Left lung (tissue), 14 donors: ENCODE measurements at places on chromosomes 4 and X. TPM values are rescaled to one million over a fixed set of nuclear protein-coding genes. Genes with fewer than 3 reads are reported as not detected.

GRCh38 chr4:170423137-170423536 is 333.4 kb upstream of the AADAT start:
- no peak overlapping the region for H3K27ac ChIP-seq
- no peaks in the 10 kb centered on the region for H3K27me3 ChIP-seq
- H3K36me3 ChIP-seq = no peaks in the 10 kb centered on the region
- H3K4me1 ChIP-seq = no peaks in the 10 kb centered on the region

GRCh38 chr4:6200922-6201362 is 593 bp upstream of the JAKMIP1 start:
- no peak overlapping the region for H3K4me3 ChIP-seq
- no peak overlapping the region for H3K27ac ChIP-seq
- H3K36me3 ChIP-seq = no peaks in the 10 kb centered on the region
- H3K4me1 ChIP-seq = no peaks in the 10 kb centered on the region
- DNase-seq = no peak

DNA sequence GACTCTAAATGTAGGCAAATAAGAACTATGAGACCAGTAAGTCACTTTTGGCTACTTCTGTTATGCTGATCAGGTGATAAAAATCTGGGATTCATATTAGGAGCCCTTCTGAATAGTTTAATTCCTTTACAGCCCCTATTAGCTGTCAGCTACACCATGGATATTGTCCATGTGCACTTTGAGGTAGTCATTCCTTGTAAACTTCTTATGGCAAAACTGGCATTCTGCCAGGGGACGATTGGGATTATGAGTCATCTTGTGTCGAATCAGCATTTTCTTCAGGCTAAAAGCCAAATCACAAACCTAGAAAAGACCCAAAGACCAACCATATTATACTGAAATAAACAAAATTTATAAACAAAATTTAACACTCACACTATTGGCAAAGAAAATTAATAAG is 227.6 kb downstream of the PRDM5 start:
- no peaks in the 10 kb centered on the region for H3K4me1 ChIP-seq
- H3K36me3 ChIP-seq = no peaks in the 10 kb centered on the region
- no peak for DNase-seq
- no peaks in the 10 kb centered on the region for H3K27me3 ChIP-seq

Gene TRPC5OS
- total RNA-seq = not detected

Gene VSIG4
- 131 TPM for total RNA-seq

Gene MYL5
- total RNA-seq = 11.3 TPM
